Cardiac muscle cell (in vitro differentiated cells and primary cell): ENCODE measurements at places on chromosomes 1 and 21.

DNA sequence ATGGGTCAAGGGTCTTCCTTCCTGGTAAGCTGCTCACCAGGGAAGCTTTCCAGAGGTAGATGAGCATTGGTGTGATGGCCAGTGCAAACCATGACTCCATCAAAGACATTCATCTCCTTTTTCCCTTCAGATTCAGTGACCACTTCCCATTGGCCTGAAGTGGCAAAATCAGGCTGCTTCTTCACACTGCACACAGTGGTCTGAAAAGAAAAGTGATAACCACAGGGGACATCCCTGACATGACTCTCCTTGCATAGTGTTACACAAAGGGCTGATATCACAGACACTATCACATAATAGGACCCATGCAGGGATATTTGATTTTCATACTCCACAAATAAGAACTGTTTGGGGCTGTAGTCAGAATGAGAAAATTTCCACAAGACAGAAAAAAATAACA is 11.9 kb downstream of the FMO5 start:
- DNase-seq = no peak

DNA sequence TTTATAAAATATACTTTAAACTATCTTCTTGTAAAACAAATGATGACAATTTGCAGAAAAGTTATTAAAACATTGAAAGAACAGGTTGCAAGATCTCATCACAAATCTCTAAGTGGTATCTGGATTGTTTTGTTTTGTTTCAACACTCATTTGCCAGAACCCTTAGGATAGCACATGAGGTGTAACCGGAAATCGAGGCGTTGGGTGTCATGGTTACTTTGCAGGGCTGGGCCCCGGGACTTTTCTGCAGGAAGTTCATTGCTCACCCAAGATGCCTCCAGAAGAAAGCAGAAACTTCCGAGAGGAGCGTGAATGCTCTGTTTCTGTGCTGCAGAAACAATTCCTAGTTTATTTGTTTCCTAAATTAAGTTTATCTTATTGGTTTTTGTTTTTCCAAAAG is 2.5 kb downstream of the DISC1 start:
- DNase-seq = peak; percentile 49

DNA sequence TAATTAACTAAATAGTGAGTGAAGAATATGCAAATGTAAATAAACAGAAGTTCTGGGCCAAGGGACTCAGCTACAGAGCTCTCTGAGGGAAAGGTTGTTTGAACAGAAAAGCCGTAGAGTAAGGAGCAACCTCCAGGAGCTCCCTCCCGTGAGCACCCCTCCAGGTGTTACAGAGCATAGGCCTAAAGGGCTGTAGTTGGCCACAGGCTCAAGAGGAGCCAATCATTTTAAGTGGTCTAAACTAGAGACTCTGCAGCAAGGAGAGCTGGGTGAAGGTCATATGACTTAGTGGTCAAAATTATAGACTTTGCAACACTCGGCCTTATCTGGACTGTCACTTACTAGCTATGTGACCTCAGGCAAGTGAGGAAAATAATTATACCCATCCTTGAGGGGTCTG is 19.1 kb upstream of the RXRG start:
- no peak for DNase-seq

GRCh38 chr1:5972198-5972520 is 20.1 kb downstream of the NPHP4 start:
- DNase-seq = no peak

DNA sequence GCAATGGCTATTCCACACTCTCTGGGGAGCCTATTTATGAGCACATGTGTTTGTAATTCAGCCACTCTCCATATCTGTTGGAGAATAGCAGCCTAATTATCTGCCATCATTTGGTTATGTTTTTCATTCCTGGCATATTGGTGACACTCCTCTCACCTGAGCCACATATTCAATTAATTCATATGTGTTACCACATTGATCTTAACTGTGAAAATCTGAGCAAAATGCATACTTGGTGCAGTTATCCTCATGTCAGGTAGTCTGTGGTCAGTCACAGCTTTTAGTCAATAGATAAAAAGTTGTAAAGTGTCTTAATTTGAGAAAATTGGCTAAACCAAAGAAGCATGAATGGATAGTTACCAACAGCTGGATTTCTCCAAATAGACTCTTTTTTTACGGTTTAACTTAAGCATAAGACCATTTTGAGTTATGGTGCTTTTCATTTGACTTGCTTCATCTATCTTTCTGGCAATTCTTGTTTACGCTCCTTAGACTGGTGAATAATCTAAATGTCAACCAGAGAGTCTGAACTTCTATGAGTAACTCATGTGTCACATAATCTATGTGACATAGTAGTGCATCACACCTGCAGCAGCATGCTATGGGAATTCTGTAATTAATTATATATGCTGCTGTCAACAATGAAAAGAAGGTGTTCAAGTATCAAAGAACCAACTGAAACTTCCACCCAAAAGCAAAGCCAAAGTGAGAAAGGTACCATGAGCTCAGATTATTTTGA is 187.7 kb upstream of the SGIP1 start:
- no peak for DNase-seq

DNA sequence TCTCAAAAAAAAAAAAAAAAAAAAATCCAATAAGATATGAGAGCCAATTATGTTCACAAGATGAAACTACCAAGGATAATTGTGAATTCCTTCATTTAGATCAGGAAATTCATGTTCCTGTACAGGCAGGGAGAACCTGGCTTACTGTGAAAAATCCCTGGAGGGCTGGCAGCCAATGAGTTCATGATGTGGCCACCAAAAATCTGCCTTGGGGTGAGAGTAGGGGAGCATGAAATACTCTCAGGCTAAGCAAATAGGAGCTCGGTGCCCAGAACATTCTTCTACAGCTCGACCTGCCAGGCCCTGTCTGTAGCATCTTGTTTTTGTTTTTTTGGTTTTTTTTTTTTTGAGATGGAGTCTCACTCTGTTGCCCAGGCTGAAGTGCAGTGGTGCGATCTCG is 50.1 kb downstream of the PIK3CD start:
- no peak for DNase-seq

DNA sequence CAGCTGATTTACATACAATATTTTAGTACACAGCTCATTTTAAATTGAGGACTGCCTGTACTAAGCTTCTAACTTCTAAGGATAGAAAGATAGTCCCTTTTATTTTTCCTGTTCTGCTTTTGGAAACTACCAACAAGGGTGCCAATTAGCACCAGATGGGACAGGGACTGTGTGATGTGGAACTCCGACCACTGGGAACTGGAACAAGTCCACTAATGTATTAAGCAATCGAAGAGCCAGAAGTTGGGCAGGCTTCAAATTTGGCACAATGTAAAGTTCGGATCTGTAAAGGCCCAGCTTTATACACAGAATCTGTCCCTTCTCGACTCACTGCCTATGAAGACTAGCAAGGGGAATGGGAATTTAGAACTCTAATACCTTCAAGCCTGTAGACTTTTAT is 149.3 kb downstream of the ZC3H11B start:
- DNase-seq = no peak

- DNase-seq = no peak
Observed at GRCh38 chr1:154867841-154868605, 2.1 kb downstream of the KCNN3 start.

- DNase-seq = no peak
Observed at GRCh38 chr1:53617382-53617781, 121.6 kb downstream of the GLIS1 start.

GRCh38 chr1:5970610-5971273 is 21.5 kb downstream of the NPHP4 start:
- no peak for DNase-seq
